Right atrium auricular region (tissue), 2 donors: ENCODE measurements at places on chromosomes 3 and 15.

- no peak for DNase-seq
Measured at GRCh38 chr15:98541519-98541918, 106.8 kb upstream of the IGF1R start.

- DNase-seq, result no peak
Measured at GRCh38 chr3:42347928-42348327, 62.5 kb downstream of the LYZL4 start.

GRCh38 chr3:114481113-114481512 is 187.3 kb downstream of the TIGIT start:
- DNase-seq, result no peak

DNA sequence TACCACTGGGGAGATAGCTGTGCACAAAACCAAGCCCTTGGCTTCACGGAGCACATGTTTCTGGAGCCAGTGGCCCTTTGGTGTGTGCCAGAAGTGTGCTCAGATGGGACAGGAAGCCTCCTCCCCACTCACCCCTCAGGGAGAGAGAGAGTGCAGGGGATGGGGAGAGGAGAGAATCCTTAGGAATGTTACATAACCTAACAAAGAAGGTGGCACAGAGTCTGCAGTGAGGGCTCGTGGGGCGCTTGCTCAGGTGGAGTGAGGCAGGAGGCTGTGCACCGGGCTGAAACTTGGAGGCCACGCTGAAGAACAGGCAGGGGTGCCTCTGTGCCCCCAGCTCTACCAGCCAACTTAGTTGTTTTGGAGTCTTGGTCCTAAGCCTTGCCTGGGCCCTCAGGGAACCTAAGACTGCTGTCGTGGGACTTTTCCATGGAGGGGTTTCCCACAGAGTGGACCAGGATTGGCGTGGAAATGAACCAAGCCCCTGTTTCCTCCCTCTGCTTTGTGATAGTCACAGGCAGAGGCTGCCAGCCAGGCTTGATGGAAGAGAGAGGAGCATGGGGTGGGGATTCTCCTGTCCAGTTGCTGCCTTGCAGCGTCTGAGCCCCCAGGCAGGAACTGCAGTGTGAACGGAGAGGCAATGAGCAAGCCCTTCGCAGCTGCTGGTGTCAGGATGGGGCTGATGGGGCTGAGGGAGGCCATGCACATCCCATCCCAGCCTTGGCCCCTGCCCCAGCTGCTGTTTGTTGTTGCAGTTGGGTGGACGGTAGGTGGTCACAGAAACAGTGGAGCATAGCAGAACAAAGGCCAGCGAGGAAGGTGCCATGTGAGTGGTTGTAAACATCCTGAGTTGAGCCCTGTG is 32.7 kb downstream of the PDIA5 start:
- DNase-seq, result no peak

GRCh38 chr15:60840306-60840702 is 361.4 kb upstream of the ICE2 start:
- DNase-seq, result no peak

DNA sequence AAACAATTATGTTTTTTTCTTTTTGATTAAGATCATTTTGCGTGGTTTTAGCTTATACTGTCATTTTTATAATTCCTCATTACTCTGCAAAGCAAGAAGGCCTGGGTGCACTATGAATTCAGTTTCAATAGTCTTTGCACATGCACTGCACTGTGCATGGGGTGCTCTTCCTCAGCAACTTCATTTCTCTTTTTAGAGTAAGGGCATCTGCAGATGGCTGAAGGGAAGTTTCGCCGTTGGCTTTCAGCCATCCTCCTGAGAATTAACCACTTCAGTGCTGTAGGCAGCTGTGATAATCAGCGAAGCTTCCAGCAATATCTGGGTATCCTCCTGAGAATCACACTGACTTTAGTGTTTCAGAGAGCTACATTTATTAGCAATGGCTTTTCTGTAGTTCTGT is 284.8 kb downstream of the GBE1 start:
- no peak for DNase-seq

DNA sequence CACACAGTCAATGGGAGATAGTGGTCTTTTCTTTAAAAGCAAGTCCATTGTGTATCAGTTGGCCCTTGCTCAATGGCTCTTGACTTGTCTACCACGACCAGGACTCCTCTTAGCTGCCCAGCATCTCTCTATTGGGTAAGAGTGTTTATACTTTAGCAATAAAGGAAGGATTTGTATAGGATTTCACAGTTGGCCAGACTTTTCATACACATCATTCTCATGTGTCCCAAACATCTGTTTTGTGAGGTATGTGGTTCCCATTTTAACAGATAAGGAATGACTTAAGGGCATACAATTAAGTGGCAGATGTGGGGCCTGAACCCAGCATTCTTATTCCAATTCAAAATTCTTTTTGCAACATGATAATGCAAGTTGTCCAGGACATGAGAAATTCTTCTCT is 191.5 kb downstream of the CHST2 start:
- no peak for DNase-seq

GRCh38 chr3:140186421-140186920 is 251.5 kb downstream of the CLSTN2 start:
- no peak for DNase-seq

DNA sequence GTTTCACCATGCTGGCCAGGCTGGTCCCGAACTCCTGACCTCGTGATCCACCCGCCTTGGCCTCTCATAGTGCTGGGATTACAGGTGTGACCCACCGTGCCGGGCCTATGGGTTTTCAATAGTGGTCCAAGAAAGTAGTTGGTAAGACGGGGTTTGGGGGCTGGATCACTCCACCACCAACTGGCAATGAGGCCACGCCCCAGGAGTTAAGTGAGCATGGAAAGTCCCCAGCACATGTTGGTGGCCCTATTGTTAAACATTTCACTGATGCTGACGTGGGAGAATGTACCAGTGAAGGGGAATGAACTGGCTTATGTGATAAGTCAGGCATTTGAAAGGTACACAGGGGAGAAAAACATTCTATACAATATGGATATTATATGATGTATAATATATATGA is 80.4 kb downstream of the CHRD start:
- DNase-seq, result no peak

DNA sequence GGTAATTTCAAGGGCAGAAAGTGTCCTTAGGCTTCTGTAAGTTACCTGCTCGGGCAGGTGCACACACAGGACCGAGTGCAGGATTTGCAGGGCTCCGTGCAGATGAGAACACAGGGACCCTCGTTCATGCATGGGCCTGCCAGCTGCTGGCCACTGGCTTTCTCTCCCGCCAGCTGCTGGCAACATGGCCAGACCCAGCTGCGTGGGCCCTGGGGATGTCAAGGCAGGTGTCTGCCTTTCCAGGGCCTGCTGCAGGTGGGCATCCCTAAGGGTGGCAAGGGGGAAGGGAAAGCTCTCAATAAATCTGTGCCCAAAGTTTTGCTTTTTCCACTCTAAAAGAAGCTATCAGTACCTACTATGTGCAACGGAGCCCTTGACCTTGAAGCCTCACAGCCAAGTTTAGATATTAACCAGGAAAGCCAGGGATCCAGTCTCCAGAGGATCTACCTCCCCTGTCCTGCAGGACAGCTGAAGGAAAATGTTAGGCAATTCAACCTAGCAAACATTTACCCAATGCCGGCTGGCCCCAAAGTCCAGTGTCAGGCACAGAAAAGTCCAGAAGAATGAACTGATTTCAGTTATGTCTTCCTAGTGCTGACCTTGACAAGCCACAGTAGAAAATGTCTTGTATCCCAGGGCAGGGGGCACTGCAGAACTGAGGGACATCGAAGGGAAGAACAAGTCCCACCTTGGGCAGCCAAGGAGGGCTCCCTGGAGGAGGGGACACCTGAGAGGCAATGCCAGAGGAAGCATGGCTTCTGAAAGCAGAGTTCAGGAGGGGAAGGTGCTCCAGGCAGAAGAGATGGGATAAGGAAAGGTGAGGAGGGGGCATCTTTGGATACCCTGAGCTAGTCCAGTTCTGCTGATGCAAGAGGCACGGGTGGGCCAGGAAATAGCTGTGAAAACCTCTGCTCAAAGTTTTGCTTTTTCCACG is 26.4 kb downstream of the NUP210 start:
- DNase-seq, result no peak

DNA sequence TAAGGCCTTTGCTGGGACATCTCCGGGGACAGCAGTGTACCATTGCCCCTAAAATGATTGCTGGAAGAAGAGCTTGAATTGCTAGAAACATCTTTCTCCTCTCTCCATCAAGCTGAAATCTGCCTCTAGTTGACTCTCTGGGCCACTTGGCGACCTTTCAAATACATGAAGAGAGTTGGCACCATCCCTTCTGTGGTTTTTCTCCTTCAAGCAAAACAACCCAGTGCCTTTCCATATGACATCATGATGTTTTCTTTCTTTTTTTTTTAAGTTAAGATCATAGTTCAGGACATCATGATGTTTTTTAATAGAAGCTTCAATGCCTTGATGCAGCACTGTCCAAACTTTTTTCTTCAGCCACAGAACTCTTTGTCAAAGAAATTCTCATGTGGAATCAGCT is 144.0 kb upstream of the PTPRG start:
- DNase-seq, result no peak

- DNase-seq, result no peak
Measured at GRCh38 chr3:157248590-157249422, 88.9 kb upstream of the CCNL1 start.

GRCh38 chr15:101376615-101377395 is 81.8 kb upstream of the SNRPA1 start:
- no peak for DNase-seq

DNA sequence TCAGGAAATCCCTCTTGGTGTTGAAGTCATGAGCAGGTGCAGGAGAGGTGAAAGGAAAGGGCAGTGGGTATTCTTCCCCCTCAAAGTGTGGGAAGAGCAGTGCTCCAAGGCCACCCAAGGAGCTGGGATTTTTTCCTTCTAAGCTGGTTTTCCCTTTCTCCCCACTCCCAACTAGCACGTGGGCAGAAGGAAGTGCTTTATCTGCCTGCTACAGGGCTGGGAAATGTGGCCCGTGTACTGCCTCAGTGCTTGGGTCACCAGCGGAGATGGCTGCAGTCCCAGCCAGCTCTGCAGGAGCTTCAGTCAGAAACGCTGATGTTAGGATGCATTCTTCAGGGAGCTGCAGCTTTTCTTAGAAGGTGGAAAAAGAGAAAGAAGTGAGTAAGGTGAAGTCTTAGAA is 99.2 kb downstream of the CACNA1D start:
- no peak for DNase-seq

DNA sequence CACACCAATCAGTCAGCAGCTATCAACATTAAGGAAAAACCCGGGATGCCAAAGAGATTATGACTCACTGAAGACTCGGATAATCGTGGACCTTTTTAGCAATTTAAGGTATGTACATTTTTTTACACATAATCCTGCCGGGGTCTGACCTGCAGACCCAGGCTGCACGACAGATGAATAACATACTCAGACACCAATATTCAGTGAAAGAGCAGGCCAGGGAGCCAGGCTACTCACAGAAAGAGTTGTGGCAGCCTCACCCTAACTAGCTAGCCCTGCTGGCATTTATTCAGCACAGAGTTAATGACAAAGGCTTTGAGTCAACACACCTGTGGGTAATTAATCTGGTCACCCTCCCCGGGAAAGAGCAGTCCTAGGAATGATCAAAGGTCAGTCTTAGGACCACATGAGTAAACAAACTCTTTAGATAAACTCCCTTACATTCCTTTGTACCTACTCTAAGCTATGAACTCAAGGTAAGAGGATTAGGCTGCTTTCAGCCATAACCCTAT is 727.5 kb downstream of the TBL1XR1 start:
- no peak for DNase-seq

- DNase-seq, result no peak
Measured at GRCh38 chr3:120338517-120338916, 10.6 kb downstream of the LRRC58 start.

DNA sequence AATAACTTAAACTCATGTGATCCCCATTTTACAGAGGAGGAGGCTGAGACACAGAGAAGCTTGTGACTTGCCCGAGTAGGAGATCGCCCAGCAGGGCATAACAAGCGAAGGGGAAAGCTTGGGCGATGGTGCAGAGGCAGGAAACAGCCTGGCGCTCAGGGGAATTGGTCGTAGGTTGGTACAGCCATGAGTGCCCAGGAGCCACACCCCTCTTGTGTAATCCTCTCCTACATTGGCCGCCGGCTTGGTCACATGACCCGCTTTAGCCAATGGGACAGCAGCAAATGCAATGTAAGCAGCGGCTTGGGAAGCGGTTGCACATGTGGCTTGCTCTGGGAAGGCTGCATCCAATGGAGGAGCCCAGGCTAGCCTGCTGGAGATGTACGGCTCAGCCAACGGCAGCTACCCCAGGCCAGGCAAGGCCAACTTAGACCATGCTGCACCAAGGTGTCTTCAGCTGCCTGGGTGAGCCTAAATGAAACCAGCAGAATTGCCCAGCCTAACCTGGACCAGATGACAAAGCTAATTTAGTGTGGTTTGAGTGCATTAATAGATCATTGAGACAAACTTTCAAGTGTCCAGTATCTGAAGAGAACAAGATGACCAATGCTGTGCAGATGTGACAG is 50.3 kb upstream of the SLC6A6 start:
- DNase-seq, result no peak

GRCh38 chr3:139715743-139716360 is 38.1 kb upstream of the NMNAT3 start:
- DNase-seq, result no peak

DNA sequence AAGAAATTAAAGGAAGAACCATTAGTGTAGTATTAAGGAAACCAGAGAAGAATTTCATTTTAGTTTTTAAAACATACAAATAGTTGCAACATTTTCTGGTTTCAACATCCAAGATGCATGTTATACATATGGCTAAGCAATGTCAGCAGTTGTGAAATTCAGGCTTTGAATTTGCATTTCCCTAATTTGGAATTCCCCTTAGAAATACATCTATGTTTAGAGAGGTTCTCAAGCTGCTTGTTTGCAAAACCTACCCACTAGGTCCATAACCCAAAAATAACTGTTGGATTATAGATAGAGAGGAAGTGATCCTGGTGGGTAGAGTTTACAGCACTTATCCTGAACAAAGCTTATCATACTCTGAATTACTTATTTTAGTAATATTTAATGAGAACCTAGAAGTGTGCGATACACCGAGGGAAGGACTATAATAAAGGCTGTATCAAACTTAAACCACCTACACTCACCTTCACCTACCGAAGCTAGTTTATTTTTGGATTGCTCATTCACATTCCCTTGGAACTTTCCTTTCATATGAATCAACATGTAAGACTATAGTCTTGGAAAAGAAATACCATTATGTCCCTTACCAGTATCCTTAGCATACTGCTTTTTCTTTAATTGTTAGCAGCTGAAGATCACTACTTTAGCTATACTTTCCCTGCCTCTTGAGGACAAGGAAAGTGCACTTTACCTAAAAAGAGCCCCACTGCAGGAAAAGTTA is 60.6 kb downstream of the CHAC1 start:
- no peak for DNase-seq

- DNase-seq, result no peak
Measured at GRCh38 chr3:95586754-95587153, 1227.6 kb upstream of the EPHA6 start.

DNA sequence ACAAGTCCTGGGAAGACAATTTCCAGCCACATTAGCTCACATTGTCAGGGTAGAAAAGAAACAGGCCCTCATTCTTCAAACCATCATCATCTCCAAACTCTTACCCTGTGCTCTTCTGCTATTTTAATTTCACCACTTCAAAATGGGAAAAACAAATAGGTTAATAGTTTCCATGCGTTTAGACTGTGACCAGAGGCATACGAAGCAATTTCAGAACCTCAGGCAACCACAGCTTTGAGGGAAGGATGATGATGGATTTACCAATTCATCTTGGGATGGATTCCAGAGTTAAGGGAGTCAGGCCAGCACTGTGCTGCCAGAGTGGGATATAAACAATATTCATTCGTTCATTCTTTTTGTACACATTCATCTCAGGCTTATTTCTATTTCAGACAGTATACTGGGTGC is 307.8 kb upstream of the TPRG1 start:
- no peak for DNase-seq

GRCh38 chr3:63863150-63864007 is at the start of the genes ATXN7 and THOC7:
TSS of gene ATXN7 (plus strand) at chr3:63863867. CDS start at chr3:63912599, 48,732 bp downstream.
TSS of gene THOC7 (minus strand) at chr3:63863805. CDS start at chr3:63863790, 15 bp downstream.
- peak; percentile 66 for DNase-seq
